ENCODE measurements at places on chromosomes 3 and 15.

- DNase-seq: no peak
Measured at GRCh38 chr3:133633439-133633838, 28.3 kb downstream of the TOPBP1 start.

- DNase-seq: no peak
Measured at GRCh38 chr3:128554100-128554464, 61.1 kb upstream of the GATA2 start.

- DNase-seq: no peak
Measured at GRCh38 chr3:59318881-59319280, 269.1 kb upstream of the CFAP20DC start.

GRCh38 chr3:8296461-8296860 lies 205.2 kb upstream of the LMCD1 start:
- no peak for DNase-seq

GRCh38 chr15:51751697-51752683 lies 593 bp downstream of the TMOD2 start:
- no peak for DNase-seq

DNA sequence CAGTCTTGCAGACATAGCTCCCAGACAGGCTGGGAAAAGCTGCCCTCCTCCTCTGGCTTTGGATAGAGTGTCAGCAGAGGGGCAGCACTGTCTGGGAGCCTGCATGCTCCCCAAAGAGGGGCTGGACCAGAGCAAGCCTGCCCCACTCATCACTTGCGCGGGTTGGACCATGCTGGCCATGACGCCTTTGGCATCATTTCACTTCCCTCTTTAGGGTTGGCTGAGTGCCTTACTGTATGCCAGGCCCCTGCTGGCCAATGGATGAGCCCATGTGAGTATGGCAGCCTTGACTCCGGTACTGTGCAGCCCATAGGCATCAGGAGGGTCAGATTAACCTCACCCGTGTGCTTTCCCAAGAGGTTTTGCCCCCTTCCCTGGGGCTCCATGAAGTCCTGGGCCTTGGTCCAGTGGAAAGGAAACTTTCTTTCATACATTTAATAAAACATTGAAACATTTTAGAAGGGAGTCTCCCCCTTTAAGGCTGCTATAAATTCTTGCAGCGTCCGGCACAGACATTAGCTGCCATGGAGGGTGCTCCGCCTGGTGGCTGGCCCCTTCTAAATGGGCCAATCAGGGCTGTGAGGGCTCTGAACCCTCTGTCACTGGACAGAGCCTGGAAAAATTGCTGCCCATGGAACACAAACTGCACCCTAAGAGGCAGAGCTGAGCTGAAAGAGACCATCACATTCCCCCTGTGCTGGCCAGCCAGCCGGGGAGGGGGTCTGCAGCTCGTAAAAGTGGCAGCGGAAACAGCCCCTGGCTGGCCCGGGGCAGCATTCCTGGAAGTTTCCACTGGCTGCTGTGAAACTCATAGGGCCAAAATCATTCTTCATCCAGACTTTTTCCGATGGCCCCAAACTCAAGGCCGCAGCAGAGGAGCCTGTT lies 20.8 kb upstream of the DUSP7 start:
- DNase-seq: no peak

DNA sequence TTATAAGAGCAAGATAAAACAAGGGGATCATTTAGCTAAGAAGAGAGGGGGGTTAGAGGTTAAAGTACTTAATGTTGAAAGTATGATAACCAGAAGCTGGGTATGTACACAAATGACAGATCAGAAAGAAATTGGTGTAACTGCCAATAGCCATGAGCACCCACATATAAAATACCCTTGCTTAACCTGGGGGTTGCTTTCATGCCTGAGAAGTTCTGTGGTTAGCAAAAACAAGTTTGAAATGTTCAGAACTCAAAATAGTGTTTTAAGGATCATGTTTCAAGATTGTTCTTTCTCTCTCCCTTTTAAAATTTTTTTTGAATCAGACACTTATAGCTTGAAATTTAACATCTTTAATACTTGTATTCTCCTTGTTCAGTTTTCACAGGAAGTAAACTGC lies 321.4 kb upstream of the GBE1 start:
- DNase-seq: no peak

GRCh38 chr3:49666592-49666991 lies 7.6 kb upstream of the APEH start:
- no peak for DNase-seq

DNA sequence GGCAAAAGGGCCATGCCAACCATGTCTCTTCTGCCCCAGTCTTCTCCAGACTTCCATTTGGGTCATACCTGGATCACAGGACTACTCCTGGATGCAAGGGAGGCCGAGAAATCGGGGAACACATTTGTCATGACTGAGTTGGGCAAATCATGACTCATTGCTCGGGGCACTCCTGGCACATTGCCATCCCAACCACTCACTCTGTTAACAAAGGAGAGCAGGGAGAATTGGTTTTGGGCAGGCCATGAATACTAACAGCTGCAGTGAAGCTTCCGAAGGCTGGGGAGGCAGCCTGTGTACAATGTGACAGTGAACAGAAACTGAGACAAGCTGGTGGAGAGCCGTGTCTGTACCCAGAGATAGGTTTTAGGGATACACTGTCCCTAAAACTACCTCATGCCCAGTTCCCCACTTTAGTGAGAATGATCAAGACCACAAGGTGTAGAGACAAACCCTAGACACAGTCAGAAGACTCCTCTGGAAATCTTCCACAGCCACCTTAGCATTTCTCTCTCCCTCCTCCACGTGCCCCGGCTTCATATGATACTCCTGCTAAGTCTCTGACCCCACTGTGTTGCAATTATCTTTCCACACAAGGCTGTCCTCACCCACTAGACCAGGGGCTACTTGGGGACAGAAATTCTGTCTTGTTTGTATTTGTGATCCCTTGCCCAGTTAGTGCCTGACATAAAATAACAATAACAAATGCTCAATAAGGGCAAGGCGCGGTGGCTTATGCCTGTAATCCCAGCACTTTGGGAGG lies 10.5 kb upstream of the BUB1B start:
- no peak for DNase-seq

GRCh38 chr3:9037144-9037711 lies 74.0 kb upstream of the RAD18 start:
- no peak for DNase-seq

DNA sequence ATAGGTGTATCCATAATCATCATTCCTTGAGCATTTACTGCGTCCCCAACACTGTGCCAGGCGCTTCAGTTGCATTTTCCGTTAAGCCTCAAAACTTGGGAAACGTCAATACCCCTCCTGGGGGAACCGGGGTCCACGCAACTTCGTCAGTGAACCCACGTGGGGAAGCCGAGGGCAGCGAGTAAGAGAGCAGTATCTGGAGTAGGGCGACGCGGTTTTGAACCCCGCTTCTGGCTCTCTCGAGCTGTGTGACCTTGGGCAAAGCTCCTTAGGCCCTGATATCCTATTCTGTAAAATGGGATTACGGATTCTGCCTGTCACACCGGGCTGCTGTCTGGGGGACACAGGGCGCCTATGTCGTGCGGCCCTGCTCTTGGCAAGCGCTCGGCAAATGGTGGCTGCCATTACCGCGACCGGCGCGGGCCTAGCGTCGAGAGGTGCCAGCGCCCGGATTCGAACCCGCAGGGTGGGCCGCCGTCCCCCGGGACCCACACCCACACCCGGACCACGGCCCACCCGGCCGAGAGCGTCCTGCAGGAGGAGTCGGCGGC lies 590 bp downstream of the POLG start:
- DNase-seq: no peak

- no peak for DNase-seq
Measured at GRCh38 chr3:101248736-101249135, 71.6 kb downstream of the IMPG2 start.

DNA sequence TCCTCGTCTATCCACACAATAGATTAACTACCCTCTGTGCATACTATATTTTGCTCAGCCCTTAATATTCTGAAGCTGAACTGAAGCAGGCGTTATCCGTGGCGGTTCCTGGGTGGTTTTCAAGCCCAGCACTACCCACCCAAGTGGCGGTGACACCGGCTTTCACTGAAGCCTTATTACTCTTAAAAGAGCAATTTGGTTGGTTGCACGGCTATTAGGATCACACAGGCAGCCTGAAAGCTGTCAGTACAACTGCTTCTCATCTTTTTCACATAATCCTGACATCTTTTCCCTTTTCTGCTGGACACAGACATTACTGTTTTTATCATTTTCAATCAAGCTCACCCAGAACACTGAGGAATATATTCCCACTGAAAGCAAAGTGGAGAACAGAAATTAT lies 525.3 kb upstream of the ZNF717 start:
- DNase-seq: no peak

DNA sequence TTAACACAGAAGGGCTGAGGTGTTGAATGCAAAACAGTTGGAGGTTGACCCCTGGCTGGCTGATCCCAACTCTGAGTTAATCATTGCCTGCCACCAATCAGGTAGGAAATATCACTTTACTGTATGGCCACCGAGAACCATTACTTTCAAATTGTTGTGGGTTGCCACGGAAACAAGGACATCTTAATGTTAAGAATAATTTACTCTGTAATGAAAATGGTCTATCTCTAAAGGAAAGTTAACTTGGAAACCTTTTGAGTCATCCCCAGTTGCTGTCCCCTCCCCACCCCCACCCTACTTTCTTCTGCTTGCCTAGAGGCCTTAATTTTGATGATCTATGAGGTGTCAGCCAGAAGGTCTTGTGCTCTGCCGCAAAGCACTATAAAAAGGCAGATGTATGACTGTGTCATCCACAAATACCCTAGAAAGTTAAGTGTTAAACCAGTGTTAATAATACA lies 78.7 kb upstream of the SNRK start:
- DNase-seq: no peak

DNA sequence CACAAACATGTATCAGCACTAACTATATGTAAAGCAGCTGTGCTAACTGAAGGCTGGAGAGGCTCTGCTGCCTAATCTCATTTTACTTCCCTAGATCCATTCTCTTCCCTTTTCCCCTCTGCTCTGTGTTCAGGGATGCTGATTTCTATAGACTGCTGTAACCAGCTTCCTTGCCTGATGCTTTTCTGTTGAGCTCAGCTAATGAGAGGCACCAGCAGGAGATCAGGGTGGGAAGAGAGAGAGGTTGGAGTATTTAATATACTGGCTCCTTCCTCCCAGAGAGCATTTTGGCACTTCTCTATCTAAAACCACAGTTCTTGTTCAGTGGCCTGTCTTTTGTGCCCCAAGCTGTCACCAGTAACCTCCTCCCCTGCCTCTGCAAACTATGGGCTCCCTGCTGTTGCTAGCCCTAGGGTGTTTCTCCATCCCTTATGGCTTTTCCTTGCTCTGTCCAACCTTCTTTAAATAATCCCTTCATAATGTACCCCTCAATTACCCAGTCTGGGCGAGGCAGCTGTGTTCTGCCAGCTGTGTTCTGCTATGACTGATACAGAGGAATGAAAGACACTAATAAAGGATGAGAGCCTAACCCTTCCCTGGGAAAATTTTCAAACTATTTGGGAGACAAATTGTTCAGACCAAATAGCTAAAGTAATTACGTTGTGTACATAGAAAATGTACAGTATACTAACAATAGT lies 69.5 kb downstream of the CADPS start:
- no peak for DNase-seq

All from stimulated activated CD8-positive, alpha-beta memory T cell treated with anti-CD3 and anti-CD28 coated beads, Interleukin-2, amount 100 ng/mL, for 1 hour (primary cell).